ENCODE measurements at places on chromosomes 3 and 15.

- no peak for DNase-seq
Measured at GRCh38 chr3:36688815-36689214, 75.5 kb downstream of the DCLK3 start.

DNA sequence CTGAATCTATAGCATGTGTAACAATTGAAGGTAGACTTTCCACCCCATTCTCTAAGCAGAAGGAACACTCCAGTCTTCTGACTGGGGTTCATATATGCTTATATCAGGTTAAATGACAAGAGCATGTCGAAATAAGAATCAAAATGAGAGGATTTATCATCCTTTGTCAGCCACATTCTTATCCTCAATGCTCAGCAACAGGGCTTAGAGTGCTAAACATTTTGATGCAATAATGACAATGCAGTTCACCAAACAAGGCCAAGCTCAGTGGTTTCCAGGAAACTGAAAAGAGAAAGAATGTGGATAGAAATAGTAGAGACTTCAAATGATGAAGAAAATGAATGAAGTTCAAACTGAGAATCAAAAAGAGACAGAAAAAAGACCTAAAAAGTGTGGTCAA is 78.0 kb downstream of the FSIP1 start:
- DNase-seq = no peak

GRCh38 chr3:13706886-13707285 is 158.0 kb downstream of the FBLN2 start:
- no peak for DNase-seq

DNA sequence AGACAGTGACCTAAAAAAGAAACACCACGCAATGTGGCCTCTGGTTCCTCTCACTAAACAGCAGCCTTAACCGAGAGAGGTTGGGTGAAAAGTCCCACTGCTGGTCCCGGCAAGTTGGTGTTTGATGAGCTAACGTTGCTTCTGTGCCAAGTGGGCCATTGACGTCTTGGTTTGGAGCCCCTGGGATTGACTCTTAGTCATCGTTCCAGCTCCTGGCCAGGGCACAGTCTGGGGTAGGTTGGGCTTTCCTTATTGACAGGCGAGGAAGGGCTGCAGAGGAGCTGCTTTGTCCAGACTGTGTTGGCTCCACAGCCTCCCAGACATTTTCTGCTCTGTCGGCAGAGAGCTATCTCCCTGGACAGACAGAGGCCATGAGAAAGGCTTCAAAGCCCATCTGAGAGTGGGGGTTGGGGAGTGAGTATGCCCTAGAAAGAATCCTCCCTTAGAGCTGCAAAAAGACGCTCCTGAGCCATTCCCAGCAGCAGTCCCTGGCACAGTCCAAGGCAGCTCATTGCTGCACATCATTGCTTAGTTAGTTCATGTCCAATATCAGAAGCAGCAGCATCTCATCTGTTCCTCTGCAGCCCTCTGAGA is 28.6 kb upstream of the C3orf80 start:
- DNase-seq = no peak

All from iPS DF 6.9 (cell line).